ENCODE measurements at places on chromosomes 16 and 17. TPM values are rescaled to one million over a fixed set of nuclear protein-coding genes. Genes with fewer than 3 reads are reported as not detected.

- DNase-seq, result peak; percentile 92
These were observed 9.8 kb downstream of the SLC16A3 start for GRCh38 chr17:82238472-82239201.

DNA sequence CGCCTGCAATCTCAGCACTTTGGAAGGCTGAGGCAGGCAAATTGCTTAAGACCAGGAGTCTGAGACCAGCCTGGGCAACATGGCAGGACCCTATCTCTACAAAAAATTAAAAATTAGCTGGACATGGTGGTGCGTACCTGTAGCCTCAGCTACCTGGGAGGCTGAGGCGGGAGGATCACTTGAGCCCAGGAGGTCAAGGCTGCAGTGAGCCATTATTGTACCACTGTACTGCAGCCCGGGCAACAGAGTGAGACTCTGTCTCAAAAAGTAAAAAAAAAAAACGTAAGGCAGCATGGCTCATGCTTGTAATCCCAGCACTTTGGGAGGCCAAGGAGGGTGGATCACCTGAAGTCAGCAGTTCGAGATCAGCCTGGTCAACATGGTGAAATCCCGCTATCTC lies 263.6 kb downstream of the PARN start:
- DNase-seq, result no peak

GRCh38 chr16:2005646-2006045 lies 4.0 kb downstream of the ZNF598 start:
- DNase-seq, result peak; percentile 72

GRCh38 chr17:38947189-38947588 lies 20.0 kb downstream of the FBXO47 start:
- no peak for DNase-seq

GRCh38 chr16:4385066-4385788 lies 13.6 kb downstream of the VASN start:
- no peak for DNase-seq

- no peak for DNase-seq
These were observed 87.4 kb upstream of the GRIN2A start for GRCh38 chr16:10269632-10270031.

DNA sequence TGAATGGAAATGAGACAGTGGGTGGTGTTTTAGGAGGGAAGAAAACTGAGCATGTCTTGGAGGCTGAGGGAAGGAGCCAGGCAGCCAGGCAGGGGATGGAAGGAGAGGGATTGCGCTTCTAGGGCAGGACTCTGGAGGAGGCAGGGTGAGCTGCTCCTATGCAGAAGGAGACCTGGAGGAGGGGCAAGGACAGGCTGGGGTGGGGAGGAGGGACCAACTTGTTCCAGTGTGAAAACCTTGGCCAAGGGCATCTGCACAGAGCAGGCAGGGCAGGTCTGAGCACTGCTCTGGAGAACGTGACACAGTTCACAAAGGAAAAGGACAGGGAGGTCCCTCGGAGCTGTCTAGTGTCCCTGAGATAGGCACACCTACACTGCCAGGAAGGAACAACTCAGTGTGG lies 5.5 kb downstream of the GALK1 start:
- no peak for DNase-seq

DNA sequence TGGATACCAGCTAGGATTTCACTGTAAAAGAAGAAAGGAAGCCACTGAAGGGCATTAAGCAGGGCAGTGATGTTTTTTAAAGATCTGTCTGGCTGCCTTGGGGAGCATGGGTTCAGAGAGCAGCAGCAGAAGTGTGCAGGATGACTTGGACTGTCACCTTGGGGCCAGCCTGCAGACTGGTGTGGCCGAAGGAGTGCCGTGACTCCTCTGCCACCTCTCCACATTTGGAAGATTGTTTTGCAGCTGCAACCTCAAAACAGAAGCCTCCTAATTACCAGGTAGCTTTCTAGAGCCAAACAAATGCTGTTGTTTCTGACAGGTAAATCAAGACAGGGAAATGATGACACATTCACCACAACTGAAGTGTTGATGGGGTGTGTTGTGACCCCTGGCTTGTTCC lies 681.4 kb downstream of the WWOX start:
- DNase-seq, result no peak

GRCh38 chr16:21937336-21937829 lies 15.8 kb upstream of the UQCRC2 start:
- no peak for DNase-seq

DNA sequence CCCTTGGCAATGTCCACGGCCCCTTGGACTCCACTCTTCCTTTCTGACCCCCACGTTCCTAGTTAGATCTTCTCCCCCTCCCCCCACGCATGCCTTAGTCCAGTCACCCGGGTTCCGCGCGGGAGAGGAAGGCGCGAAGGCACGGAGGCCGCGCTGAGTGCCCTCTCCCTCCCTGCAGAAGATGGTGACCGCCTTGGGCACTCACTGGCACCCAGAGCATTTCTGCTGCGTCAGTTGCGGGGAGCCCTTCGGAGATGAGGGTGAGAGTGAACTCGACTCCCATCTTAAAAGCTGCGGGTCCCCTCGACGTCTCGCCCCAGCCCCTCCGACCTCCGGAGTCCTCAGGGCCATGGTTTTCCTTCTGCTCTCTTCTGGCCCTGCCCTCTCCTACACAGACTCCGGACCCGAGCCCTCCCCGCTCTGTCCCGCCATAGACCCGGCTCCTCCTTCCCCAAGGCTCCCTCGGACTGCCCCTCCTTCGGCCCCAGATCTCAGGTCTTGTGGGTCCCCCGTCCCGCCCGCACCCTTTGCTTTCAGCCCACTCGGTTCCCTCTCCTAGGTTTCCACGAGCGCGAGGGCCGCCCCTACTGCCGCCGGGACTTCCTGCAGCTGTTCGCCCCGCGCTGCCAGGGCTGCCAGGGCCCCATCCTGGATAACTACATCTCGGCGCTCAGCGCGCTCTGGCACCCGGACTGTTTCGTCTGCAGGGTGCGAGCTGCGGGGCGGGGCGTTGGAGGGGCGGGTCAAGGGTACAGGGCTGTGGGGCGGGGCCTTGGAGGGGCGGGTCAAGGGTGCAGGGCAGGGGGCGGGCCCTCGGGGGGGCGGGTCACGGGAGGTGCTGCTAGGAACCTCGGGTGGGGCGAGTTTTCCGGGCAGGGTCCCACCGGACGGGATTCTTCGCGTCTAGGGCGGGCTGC lies 4.6 kb downstream of the TGFB1I1 start:
- DNase-seq, result peak; percentile 54

GRCh38 chr17:43211480-43212402 lies at the start of gene TMEM106A:
TSS of gene TMEM106A (plus strand) at chr17:43211875. CDS start at chr17:43213042, 1,167 bp downstream.
- DNase-seq, result peak; percentile 81

DNA sequence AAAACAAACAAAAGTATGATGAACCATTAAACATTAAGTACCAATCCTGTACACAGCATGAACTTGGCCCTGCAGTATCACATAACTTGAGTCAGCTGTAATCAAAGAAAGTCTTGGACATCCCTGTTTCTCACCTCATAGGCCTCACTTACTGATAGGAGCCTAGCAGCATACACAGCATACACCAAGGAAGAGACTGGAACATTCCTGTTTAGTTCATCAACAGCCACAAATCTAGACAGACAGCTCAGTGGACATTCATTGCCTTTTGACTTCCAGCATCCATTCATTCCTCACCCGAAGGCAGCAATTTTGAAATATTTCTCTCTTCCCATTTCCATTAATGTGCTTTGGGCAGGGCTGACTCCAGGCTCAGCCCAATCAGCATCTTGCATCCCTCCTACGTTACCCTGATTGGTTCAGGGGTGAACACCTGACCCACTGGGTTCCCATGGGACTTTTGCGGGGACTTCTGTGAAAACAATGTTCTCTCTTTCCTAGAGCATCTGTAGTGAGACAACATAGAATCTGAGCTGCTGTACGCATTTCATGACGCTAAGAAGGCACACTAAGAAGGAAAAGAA lies 336.7 kb upstream of the ZFHX3 start:
- DNase-seq, result no peak

GRCh38 chr17:61528171-61528570 lies 62.8 kb downstream of the NACA2 start:
- DNase-seq, result no peak

DNA sequence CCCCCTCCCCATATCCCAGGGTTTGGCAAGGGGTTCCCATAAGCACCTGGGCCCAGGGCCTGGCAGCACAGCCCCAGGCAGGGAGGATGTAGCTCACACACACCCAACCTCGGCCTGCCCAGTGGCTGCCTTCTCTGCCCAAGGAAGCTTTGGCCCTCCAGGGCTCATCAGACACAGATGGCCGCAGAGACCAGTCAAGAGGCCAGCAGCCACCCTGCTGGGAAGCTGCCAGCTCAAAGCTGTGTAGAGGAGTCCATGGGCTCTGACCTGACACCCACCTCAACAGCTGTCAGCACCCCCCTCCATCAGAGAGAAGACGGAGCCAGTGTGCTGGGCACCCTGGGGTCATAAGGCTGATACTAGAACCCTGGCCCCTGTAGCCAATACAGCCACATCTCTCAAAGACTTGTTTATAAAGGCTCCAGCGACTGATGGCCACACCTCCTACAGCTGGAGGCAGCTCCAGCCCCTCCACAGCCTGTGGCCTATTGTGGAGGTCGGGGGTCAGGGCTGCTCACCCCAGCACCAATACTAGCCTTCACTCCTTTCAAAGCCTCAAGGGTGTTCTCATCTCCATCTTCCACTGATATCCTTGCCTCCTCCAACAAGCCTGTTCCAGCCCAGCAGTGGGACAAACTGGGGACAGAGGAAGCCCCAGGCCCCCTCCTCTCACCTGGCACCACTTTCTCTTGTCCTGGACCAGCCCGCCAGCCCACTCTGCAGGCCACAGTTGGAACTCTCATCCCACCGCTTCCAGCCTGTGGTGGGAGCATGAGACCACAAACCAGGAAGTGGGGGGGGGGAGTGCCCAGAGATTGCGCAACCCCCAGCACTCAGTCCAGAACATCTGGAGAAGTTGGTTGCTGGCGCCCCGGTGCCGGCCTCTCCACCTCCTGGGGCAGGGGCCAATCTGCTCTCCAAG lies 2.2 kb upstream of the MPG start:
- DNase-seq, result peak; percentile 51

DNA sequence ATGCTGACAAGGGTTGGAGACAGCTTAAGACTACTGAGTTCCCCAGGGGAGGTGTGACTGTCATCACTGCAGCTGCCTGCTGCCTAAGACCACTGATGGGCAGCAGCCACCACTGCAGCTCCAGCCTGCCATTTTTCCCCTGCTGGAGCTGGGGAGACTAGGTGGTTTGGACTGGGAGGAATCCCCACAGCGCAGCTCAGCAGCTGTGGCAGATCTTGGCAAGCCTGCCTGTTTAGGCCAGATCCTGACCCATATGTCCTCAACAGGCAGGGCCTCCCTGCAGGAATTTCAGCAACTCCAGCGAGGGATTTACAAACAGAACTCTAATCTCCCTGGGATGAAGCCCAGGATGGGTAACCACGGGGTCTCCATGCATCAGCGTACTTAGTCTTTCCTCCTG lies 356.4 kb upstream of the TOM1L1 start:
- DNase-seq, result no peak

- no peak for DNase-seq
These were observed 63.6 kb downstream of the MAF start for GRCh38 chr16:79536958-79537357.

- DNase-seq, result no peak
These were observed 29.6 kb upstream of the SREBF1 start for GRCh38 chr17:17866425-17866824.

GRCh38 chr16:83345846-83346640 lies 461.7 kb upstream of the HSBP1 start:
- no peak for DNase-seq

DNA sequence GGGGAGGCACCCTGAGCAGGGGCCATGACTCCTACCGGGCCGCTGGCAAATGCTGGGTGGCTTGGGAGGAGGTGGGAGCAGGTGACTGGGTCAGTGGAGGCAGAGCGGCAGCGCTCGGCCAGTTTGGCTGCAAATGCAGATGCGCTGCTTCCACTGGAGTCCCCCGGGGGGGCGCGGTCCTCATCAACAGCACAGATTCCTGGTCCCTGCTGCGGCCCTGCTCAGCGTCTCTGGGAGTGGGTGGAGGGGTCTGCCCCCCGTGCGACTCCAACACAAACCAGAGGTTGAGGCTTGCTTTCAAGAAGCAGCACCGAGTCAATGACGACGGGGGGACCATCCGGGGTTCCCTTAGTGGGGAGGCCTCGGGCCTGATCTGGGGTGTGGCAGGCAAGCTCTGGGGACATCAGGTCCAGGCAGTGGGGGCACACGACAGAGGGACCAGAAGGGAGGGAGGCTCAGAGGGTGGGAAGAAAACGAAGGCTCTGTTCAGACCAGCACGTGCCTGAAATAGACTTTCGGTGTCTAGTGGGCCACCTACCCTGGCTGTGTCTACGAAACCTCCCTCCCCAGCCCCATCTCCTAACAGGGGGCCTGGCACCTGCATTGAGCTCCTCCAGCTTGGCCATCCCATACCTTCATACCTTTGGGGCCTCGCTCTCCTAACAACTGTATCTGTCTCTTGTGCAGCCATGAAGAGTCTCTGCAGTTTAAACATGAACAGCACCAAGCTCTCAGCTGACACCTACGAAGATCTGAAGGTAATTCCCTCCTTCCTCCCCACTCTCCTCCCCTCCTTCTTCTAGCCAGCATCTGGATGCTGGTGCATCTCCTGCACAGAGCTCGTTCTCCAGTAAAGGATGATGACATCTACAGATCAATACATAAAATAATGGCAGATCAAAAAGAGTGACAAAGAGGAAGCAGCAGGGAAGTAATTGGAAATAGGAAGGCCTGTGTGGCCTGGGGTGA lies 72.5 kb upstream of the PLCG2 start:
- DNase-seq, result peak; percentile 57

DNA sequence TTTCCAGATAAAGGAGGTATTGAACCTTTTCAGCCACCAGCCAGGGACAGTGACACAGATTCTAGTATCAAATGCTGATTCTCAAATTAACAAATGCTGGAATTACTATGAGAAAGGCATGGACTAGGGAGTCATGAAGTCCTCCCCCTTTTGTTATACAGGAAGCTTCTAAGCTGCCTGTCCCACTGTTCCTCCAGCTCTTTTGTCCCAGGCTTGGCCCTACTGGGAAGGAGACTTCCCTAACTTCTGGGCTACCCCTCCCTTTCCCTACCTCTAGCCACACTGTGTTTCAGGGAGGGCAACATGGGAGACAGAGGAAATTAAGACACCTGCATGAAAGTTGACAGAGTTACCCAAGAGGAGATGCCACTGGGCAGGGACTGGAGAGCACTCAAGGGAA lies 192.5 kb downstream of the CDH13 start:
- no peak for DNase-seq

DNA sequence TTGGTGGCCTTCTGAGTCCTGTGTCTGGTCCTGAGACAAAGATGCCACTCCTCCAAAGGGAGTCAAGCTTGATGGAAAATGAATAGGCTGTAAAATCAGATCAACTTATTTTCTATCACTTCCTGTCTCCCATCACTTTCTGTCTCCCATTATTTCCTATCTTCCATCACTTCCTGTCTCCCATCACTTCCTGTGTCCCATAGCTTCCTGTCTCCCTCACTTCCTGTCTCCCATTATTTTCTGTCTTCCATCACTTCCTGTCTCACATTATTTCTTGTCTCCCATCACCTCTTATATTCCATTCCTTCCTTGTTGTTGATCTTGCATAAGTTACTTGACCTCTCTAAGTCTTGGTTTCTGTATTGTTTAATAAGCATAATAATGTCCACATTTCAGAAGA lies 418.5 kb upstream of the EEF2KMT start:
- no peak for DNase-seq

C16orf96 gene
- total RNA-seq, result 0.16 TPM

PHOSPHO1 gene
- 0.22 TPM for total RNA-seq

TIMM22 gene
- total RNA-seq, result 14.6 TPM

HIGD1B gene
- total RNA-seq, result 2.2 TPM

ATAD5 gene
- total RNA-seq, result 1.7 TPM

SLC35G6 gene
- total RNA-seq, result not detected

UTS2R gene
- total RNA-seq, result not detected

TAC4 gene
- 0.47 TPM for total RNA-seq

PDIA2 gene
- not detected for total RNA-seq

KRT17 gene
- 11.1 TPM for total RNA-seq

SNX20 gene
- total RNA-seq, result 6.2 TPM

KCTD13 gene
- total RNA-seq, result 25.8 TPM

HID1 gene
- total RNA-seq, result 32.6 TPM

PIP4K2B gene
- total RNA-seq, result 41.2 TPM

TBC1D26 gene
- total RNA-seq, result not detected

Data from kidney (tissue), 22 donors.